Naive thymus-derived CD4-positive, alpha-beta T cell (primary cell): ENCODE measurements at places on chromosomes 5 and 9. TPM values are rescaled to one million over a fixed set of nuclear protein-coding genes. Genes with fewer than 3 reads are reported as not detected.

ZNF300 gene
- polyA plus RNA-seq = 0.15 TPM

LCN9 gene
- not detected for polyA plus RNA-seq

GFRA3 gene
- polyA plus RNA-seq = not detected

OLFML2A gene
- not detected for polyA plus RNA-seq

CD274 gene
- 3.1 TPM for polyA plus RNA-seq

SLC1A3 gene
- polyA plus RNA-seq = not detected

PAIP2 gene
- 374 TPM for polyA plus RNA-seq

CCNO gene
- polyA plus RNA-seq = not detected

FOXD4L6 gene
- polyA plus RNA-seq = not detected

TAF11L10 gene
- not detected for polyA plus RNA-seq

MSX2 gene
- polyA plus RNA-seq = not detected

HSPB3 gene
- not detected for polyA plus RNA-seq

SIMC1 gene
- polyA plus RNA-seq = 7.9 TPM

SYNPO gene
- not detected for polyA plus RNA-seq

GALNT12 gene
- polyA plus RNA-seq = 4.3 TPM

AMBP gene
- polyA plus RNA-seq = not detected

FGF1 gene
- not detected for polyA plus RNA-seq

CERCAM gene
- 0.15 TPM for polyA plus RNA-seq

C5orf34 gene
- polyA plus RNA-seq = 0.77 TPM

PDCD1LG2 gene
- not detected for polyA plus RNA-seq

KCNV2 gene
- polyA plus RNA-seq = not detected

ZNF608 gene
- polyA plus RNA-seq = not detected

SHISAL2B gene
- not detected for polyA plus RNA-seq

ANKRD18A gene
- polyA plus RNA-seq = 0.04 TPM

NEUROG1 gene
- polyA plus RNA-seq = not detected

CIZ1 gene
- 38.2 TPM for polyA plus RNA-seq

DRD1 gene
- polyA plus RNA-seq = not detected

SCGB3A2 gene
- not detected for polyA plus RNA-seq

LAMC3 gene
- 0.07 TPM for polyA plus RNA-seq

CATSPER3 gene
- polyA plus RNA-seq = 0.45 TPM
